NCI-H526 treated with DMSO at 0.1 percent for 48 hours (cell line): ENCODE measurements at places on chromosomes 1 and 21.

DNA sequence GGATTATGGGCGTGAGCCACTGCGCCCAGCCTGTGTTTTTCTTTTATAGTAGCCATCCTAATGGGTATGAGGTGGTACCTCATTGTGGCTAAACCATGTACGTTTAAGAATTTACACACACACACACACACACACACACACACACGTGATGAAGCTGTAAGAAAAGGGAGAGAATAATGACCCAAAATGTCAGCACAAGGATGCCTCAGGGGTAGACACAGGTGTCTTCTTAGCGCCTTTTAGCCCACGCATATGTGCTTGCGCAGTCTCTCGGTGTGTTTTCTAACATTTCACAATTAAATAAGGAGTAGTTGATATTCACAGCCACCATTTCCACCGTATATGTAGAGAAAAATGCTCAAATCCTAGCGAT, 782 bp upstream of the PFKL start:
- DNase-seq: no peak

DNA sequence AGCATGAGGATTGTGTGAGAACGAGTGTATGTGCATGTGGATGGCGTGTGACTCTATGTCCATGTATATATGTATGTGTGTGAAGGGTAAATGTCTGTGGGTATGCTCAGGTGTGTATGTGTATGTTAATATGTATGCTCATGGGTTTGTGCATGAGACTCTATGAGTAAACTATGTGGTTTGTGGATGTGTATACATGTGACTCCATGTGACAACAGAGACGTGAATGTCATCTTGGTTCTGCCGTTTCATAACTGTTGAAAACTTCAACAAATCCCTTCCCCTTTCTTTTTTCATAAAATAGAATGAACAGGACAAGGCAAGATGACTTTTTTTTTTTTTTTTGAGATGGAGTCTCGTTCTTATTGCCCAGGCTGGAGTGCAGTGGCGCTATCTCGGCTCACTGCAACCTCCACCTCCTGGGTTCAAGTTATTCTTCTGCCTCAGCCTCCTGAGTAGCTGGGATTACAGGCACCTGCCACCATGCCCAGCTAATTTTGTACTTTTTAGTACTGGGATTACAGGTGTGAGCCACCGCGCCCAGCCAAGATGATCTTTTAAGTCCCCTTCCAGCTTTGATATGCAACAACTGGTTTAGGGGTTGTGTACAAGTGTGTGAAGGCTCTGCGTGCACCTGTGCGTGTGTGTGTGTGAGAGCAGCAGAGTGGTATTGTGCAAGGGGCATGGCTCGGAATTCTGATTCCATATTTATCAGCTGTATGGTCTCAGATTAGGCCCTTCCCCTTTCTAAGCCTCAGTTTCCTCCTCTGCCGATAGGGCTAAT, 106.3 kb downstream of the EBNA1BP2 start:
- no peak for DNase-seq

- DNase-seq: no peak
Measured at GRCh38 chr1:12495725-12496124, 122.3 kb downstream of the DHRS3 start.

DNA sequence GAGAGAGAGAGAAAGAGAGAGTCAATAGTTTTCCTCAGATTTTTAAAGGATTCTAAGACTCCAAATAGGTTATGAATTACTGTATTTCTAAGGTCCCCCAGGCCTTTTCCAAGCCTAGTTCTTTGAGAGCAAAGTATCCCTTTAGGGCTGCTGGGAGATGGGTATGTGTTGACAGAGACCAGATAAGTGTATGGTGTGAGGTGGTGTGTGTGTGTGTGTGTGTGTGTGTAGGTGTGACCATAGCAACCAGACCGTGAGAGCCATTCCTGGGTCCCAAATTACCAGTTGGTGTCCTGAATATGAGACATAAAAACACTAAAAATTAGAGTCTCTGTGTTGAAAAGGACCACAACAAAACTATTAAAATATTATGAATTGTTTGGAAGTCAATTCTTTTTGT, 41.7 kb upstream of the DNAJC6 start:
- no peak for DNase-seq

GRCh38 chr21:46095814-46096595, 1.9 kb upstream of the COL6A2 start:
- no peak for DNase-seq

- DNase-seq: no peak
Measured at GRCh38 chr1:67793562-67793961, 39.7 kb downstream of the GNG12 start.

DNA sequence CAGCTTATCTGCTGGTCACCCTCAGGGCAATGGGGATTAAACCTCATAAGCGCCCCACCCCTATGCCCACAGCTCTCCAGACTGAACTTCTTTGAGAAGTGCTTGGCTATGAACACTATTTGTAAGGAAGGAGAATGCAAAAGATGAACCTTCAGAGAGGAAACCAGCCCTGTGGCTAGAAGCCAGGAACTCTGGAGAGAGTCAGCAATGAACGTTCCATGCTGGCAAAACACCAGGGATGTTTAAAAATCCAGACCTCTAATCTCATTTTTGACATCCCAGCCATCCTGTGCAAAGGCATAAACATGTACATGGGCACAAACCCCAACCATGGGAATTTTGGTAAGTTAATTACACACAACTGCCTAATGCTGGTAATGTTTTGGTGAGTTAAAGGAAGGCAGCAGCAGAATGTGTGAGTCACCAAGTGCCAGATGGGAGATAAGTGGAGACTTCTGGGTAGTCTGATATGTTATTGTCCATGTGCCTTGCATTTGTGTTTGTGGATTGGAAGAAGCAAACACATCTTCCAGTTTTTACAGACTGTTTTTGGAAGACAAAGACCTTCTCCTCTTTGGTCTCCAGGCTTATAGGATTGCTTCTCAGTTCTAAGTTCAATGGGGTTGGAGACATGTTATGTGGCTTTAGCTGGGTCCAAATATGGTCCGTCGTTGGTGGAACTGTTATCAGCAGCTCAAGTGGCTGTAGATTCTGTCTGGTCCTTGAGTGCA, 174.1 kb upstream of the ETV3 start:
- DNase-seq: no peak

DNA sequence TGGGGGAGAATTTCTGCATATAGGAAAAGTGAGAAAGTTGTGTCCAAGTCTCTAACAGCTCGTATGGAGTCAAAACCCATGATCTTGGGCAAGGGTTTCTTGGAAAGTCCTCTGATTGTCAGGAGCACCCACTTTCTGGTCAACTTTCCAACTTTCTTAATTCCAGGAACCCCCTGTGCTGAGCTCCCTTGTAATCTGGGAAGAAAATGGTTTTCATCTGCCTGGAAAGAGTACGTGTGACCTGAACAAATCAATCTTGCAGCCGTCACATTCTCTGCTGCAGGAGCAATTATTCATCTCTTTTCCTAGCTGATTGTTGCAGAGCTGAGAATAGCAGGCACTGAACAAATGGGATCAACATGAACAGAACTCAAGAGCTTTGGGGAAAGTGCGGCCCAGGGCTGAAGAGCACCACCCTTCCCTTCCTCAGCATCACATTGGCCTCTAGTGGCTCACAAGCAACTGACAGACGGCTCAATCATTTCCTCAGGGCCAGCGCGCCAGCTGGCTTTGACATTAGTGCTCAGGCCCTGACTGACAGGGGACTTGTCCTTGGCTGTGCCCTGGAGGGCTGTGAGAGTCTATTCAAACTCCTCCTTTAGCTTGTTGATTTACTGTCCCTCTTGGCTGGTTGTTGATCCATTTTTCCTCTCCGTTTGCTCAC, 295.2 kb downstream of the HLX start:
- no peak for DNase-seq

DNA sequence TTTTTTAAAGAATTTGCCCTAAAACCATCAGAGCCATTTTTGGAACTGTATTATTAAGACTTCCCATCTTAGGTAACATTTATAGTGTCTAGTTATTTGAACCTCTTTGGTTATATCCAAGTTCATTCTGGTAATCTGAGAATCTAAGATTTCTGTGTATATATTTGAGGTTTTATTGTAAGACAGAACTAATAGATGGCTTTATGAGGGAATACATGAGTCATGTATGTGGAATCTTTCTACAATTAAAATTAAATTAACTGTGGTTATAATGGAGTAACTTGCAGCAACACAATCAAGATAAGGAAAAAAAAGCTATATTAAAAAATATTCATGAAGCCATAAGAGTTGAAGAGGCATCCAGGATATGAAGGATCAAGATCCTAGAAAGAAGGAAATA, 92.1 kb downstream of the UBE2U start:
- DNase-seq: no peak

DNA sequence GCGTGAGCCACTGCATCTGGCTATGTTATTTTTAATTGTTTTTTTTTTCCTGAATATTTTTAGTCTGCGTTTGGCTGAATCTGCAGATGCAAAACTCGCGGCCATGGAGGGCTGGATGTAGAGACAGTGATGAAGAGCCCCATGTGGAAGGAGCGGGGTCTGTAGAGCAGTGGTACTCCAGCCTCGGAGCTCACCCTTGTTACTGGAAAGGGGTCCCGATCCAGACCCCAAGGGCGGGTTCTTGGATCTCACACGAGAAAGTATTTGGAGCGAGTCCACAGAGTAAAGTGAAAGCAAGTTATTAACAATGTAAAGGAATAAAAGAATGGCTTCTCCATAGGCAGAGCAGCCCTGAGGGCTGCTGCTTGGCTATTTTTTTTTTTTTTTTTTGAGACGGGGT, 2.7 kb downstream of the TRPM2 start:
- no peak for DNase-seq

DNA sequence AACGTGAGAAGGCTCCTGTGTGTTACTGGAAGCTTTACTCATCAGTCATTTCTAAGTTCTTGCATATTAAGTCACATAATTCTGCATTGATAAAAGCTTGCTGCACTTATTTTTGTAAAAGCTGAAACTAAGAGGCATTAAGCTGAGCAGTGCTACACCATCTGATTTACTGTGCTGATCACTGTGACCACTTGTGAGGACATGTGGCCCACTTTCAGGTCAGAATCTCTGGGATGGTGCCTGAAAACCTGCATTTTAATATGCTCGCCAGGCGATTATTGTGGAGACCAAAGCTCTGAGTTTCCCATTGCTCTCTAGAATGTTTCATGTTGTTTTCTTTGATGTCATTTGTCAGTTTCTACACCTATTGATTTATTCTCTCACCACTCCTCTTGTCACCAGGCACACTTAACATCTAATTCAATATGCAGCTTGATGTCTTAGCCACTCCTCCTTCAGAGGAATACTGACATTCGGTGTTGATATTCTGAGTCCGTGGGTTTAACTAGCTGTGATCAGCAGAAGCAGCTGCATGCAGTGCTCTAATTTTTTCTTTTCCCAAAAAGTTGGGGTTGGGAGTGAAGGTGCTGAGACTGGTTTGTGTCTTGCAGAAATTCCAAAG, 85.3 kb downstream of the RAVER2 start:
- no peak for DNase-seq

GRCh38 chr1:181262069-181262468, 173.6 kb downstream of the IER5 start:
- no peak for DNase-seq

GRCh38 chr1:38804062-38804886, 55.3 kb downstream of the RRAGC start:
- peak; percentile 20 for DNase-seq

DNA sequence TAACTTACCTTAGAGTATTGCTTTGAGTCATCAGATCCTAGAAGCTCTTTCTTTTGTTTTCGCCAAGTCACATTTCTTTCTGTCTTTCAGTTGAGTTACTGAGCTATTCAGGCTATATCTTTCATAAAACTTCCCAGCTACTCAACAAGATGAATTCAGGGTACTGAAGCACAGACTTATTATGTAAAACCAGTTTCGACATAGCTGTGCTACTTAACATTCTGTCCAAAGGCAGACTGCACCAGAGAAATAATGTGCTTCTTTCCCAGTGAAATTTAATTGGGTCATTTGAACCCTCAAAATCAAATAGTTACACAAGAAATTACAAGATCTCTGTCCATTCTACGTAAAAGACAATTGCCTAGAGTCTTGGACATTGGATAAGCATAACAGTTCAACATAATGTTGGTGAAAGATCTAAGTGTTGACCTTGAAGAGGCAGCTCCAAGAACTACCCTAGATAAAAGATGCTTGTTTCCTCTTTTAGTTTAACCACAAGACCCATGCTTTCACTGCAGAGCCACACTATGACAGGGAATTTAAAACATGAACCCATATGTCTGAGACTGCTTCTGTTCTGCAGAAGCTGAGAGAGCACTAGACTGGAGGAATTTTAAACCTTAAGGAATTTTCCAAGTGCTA, 163.2 kb downstream of the LRRC40 start:
- no peak for DNase-seq

GRCh38 chr21:38303300-38303699, 46.5 kb downstream of the KCNJ15 start:
- DNase-seq: no peak

GRCh38 chr1:160708118-160708517, 3.5 kb downstream of the CD48 start:
- no peak for DNase-seq

- DNase-seq: no peak
Measured at GRCh38 chr1:46492269-46492853, 2.7 kb downstream of the DMBX1 start.

DNA sequence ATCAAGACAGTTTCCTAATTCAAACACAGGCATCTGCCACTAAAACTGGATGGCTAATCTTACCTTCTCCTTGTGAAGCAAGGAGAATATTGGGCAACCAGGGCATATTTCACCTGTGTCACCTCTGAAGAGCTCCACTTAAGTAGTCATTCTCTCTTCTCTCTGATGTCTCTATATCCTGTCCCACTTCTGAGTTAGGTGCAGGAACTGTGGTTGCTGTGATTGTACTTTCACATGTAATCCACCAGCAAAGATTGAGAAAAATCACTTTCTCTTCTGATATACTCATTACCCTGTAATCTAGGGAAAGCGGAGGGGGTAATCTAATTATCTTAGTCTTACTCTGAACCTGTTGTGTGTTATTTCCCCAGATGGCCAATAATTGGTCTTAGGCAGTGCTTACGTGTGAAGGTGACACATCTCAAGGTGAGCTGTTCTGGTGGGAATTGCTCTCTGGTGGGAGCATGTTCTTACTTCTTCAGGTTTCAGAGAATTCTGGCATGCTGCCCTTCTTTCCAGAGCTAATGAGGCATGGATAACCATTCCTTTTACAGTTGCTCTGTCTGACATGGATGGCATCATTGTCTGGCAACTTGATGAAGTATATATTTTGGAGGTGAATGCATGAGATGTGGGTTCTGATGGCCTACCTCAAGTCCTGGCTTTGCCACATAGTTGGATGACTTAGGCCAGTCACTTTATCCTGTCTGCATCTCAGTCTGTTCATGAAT, 12.0 kb downstream of the XCL2 start:
- DNase-seq: no peak

DNA sequence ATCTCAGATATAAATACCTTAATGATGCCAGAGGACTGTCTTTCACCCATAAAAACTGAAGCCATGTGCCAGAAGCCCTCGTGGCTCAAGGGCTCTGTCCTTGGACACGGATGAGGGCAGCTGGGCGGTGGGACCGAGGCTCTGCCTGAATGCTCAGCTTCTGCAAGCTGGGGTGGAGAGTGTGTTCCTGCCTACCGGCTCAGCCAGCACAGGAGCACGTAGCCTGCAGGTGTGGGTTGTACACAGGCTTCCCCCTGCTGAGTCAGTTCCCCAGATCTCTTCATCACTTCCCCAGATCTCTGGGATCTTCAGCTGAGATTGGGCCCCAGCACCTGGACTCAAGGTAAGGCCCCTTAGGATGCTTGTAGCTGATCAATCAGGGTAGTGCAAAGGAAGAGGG, 15.4 kb downstream of the KCNJ15 start:
- DNase-seq: no peak
